ENCODE measurements at places on chromosomes 5 and 9.

DNA sequence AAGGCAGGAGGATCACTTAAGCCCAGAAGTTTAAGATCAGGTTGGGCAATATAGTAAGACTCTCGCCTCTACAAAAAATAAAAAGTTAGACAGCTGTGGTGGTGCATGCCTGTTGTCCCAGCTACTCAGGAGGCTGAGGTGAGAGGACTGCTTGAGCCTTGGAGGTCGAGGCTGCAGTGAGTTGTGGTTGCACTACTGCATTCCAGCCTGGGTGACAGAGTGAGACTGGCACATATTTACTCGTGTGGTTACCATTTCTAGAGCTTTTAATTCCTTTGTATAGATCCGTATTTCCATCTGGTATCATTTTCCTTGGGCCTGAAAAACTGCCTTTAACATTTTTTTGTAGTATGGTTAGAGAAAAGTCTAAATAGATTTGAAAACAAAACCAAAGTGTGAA, 7.8 kb downstream of the IL6ST start:
- DNase-seq = no peak

GRCh38 chr5:67182301-67182790, 14.3 kb downstream of the CD180 start:
- DNase-seq = peak; percentile 77

- DNase-seq = no peak
Measured at GRCh38 chr5:42157215-42157614, 232.1 kb downstream of the FBXO4 start.

DNA sequence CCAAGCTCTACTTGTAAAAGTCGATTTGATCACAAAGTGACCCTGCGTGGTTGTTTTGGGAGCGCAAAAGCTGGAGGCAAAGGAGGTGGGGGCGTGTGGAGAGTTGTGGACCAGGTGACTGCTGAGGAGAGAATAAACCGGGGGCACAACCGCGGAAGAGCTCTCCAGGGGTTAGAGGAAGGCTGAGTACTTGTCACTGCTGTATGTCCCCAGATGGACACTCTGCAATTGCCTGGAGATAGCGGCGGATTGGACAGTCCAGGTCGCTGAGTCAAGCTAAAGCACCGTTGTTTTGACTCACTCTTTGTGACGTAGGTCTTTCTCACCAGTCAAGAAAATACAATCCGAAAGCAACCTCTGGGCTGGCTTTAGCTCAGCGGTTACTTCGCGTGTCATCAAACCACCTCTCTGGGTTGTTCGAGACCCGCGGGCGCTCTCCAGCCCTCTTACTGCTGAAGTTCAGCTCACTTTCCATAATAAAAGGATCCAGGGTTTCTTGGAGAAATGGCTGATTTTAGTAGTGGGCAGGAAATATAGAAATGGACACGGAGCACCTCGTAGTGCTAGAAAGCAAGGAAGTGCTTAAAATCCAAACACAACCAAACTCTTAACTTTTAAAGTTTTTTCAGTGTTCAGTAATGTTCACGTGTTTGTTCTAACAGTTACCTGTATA, 25.7 kb downstream of the ZMAT2 start:
- DNase-seq = peak; percentile 69

DNA sequence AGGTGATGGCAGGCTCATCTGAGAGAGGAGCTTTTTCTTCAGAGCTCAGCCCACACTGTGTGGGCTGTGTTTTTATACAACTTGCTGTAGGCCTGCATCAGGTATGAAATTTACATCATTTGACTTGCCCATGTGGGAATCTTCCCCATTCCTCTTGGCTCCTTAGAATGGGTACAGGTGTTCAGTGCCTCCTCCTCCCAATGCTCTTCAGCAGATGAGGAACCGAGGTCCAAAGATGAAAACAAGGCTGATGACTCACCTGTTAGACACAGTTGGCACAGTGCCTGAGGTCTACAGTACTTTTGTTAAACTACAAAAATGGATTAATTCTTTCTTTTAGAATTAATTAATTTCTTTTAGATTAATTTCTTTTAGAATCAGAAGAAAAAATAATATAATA, 20.8 kb downstream of the PAPPA start:
- no peak for DNase-seq

DNA sequence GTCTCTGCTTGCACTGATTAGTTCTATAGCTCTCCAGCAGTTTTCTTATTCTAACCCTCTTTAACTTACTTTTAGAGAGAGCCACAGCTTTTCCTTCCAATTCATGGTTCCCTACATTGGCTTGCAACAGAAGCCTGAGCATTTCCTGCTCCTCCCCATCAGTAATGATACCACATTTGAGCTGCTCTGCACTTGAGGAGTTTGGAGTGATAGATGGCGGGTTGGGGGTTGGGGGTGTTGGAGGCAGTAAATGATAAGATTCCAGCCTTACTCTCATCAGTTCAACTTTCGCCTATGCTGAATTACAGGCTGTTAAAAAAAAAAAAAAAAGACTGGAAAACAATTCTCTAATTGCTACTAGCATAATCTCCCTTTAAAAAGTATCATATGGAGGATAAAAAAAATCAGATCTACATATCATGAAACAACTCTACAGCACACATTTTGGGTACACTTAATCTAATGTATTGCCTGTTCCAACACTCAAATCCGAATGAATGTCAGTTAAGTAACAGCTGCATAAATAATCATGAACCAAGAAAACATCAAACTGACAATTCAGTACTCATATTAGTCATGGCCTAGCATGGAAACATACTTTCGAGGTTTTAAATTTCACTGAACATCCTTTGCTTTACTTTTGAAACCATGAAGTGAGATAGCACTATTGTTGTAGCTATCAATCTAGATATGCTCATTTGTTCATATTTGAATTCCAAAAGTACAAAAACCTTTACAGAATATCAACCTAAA, 224.7 kb downstream of the NFIB start:
- DNase-seq = no peak

DNA sequence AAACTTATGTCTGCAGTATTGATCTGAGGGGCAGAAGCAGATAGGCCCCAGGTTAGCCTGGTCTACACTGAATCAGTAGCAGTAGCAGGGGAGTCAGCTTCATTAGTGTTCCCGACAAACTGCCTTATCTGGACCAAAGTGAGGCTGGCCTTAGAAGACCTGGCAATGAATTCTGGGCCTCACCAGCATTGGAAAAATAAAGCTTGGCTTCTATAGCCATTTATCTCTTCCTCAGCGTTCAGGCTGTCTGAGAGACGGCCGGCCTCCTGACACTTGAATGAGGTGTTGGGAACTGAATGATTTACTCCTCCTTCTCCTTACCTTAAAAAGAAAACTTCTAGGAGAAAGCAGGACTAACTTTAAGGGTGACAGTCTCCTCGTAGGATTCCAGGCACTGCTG, 141.8 kb upstream of the RUSC2 start:
- DNase-seq = no peak

DNA sequence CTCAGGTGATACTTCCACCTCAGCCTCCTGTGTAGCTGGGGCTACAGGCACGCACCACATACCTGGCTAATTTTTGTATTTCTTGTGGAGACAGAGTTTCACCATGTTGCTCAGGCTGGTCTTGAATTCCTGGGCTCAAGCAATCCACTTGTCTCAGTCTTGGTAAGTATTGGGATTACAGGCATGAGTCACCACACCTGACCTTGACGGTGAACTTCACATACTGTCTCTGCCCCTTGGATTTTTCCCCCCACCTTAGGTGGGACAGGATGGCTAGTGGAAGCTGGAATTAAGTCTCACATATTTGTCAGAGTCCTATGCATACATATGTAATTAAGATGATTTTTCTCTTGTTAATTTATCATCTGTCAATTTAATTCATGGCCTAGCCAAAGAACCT, 20.9 kb upstream of the RFK start:
- DNase-seq = no peak

DNA sequence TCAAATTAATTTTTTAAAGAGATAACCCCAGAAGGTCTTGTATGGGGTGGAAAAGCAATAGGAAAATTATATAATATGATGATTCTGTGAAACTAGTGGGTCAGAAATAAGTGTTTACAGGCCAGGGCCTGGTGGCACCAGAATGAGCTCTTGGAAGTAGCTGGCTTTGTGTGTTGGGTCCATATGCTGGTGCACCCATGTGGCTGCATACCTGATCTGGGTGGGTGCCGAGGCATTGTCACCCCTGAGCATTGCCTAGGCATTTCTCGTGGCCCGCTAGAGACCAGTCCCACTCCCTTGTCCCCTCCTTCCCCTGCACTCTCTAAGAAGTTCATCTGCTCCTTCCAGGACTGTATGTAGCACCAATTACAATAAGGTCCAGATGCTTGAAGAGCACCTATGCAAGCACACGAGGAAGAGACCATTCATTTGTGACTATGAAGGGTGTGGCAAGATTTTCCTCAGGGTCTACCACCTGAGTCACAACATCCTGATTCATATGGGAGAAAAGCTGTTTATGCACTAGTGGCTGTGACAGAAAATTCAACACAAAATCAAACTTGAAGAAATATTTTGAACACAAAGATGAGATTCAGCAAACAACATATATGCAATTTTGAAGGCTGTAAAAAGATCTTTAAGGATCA, 19.8 kb upstream of the IL33 start:
- DNase-seq = no peak

GRCh38 chr5:103364074-103364473, 105.5 kb downstream of the MACIR start:
- no peak for DNase-seq

- DNase-seq = no peak
Measured at GRCh38 chr5:380701-381309, 59.3 kb downstream of the AHRR start.

GRCh38 chr5:56128113-56128512, 105.0 kb downstream of the ANKRD55 start:
- no peak for DNase-seq

GRCh38 chr5:14200312-14200990, 57.3 kb downstream of the TRIO start:
- DNase-seq = no peak

DNA sequence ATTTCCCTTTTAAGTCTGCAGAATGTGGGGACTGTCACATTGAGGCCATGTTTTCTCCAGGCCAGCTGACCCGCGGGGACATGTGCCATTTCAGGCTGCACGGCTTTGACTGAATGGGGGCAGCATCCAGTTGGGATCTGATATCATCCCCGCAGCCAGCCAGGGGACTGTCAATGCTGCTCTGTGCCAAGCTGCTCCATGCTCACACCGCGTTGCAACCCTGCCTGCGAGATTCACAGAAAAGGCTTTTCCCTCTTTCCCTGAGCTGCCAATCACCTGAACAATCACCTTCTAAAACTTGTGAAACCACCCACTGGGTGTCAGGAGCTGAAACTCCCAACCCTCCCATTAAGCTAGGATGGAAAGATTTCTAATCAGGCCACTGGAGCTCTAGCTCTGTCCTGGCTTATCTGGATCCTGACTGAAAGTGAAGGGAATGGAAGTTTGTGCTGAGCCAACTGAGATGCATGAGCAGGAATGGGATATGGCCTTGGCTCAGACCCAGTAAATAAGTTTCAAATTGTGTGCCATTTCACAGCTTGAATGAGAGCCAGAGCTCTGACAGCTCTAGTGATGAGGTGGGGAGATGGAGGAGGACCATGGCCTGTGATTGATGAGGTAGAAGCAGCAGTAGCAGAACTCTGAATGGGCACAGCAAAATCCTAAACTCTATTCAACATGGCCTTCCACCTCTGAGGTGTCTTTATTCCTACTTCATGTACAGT, 34.5 kb upstream of the ZNF366 start:
- DNase-seq = no peak

- no peak for DNase-seq
Measured at GRCh38 chr5:153088538-153088937, 401.9 kb upstream of the GRIA1 start.

DNA sequence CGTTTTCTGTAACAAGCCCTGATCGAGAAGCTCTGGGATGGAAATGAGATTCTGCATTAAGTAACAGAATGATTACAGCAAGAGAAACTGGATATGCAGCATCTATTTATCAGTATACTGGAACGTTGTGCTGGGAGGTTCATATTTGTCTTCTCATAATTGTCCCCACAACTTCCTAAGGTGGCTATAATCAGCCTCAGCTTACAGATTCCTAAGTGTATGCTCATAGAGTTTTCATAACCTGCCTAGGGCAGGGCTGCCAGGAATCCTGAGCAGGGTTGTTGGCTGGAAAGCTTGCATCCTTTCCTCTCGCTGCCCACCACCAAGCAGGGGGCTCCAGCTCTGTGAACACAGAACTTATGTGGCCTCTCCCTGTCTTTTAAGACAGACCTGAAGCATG, 70.2 kb downstream of the FNBP1 start:
- DNase-seq = no peak

- DNase-seq = no peak
Measured at GRCh38 chr9:134491196-134491835, 150.3 kb upstream of the COL5A1 start.

- no peak for DNase-seq
Measured at GRCh38 chr9:23812673-23813072, 13.4 kb downstream of the ELAVL2 start.

DNA sequence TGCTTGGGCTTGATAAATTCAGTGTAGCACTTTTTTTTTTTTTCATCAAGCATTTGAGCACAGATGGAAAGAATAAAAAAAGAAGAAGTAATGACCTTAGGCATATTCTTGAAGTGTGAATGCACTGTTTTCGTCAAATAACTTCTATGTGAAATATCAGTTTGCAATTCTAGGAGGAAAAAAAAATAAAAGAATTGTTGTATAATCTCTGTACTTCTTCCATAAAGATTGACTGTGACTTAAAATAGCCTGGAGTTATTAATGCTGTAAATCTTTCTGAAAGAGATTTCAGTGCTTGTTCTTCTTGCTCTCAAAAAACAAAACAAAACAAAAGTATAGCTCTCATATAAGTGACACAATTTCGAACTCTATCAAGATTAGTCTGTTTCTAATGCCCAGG, 536.9 kb upstream of the ZNF608 start:
- no peak for DNase-seq

GRCh38 chr9:135732569-135733257, 30.7 kb downstream of the KCNT1 start:
- no peak for DNase-seq

DNA sequence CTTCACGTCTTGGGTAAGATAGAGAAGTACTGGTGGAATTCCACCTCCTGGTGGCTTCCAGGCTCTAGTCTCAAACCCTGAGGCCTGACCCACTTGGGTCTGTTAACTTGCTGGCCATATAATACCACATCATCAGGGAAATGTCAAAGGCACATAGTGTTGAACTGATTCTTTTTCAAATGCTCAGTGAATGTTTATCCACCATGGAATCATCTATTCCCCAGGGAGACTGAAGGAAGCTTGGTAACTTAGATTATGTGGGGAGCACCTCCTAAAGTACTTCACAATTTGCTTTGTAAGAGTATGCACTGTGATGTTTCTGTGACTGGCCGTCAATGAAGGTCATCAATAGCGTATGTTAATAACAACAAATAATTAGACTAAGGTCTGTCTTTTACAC, 16.1 kb downstream of the MACROH2A1 start:
- DNase-seq = no peak
